ENCODE measurements at places on chromosomes 5 and 9.

DNA sequence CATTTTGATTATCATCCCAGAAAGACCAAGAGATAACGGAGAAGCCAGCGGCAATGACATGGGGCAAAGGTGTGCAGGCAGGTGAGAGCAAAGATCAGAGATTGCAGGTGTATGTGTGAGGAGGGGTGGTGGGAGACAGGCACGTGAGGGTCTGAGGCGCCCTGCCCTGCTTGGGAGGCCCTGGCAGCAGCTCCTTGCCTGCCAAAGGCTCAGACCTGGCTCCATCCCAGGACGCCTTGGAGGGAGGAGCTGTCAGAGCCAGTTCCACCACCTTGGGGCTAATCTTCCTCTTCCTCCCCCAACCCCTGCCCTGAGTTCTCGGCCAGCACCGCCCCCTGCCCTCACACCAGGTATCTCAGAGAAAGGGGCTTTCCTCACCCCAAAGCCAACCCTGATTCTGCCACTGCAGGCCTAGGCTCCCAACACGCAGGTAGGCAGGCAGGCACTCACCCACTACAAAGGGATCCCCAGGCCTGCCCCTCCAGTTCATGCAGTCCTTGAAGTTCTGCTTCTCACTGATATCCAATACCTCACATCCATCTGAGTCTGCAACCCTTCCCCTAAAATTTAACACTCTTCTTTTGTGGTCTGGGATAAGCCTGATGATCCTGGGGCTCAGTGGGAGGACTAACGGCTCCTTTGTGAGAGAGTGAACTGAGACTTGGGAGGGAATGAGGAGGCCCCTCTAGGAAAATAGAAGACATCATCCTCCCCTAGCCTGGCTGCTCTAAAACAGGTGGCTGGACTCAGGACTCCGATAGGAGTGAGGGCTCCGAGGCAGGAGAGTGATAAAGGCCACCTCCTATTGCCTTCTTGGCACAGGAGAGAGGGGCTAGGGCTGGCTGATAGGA lies 1.8 kb downstream of the AQP3 start:
- DNase-seq: no peak

GRCh38 chr5:169300468-169301385 lies at the start of gene SLIT3:
Gene SLIT3 (minus strand): TSS chr5:169301139. CDS start chr5:169300709, 430 bp downstream.
- no peak for DNase-seq

DNA sequence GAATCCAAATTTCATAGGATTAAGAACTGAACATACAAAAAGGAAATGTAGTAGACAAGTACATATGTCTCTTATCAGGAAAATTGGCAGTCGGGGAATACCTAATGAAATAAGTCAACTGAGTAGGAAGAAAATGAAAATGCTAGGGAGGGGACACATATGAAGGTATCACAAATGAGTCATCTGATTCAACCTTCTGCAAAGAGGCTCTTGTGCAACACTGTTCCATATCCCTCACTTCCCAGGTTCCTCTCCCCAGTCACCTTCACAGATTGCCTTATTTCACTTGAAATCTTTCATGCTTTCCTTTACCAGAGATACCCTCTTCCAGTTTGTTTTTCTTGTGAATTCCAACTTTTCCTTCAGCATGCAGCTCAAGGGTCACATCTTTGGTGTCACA lies 139.0 kb downstream of the RFX3 start:
- no peak for DNase-seq

DNA sequence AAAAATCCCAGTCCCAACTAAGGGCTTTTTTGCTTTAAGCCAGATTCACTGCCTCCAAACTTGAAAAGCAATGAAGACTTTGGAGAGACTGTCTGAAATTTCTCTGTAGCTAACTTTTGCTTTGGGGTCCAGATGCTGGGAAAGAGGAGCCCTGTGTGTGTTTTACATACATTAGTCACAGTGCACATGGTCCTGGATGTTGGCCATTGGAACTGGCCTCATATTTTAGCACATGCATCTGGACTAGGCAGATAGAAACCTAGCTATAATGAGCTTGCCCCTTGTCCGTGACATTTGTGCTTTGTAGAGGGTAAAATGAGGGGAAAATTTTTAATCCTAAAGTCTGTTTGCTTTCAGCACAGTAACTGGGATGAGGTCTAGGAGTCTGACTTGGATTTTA lies 421.7 kb downstream of the CDK5RAP2 start:
- no peak for DNase-seq

DNA sequence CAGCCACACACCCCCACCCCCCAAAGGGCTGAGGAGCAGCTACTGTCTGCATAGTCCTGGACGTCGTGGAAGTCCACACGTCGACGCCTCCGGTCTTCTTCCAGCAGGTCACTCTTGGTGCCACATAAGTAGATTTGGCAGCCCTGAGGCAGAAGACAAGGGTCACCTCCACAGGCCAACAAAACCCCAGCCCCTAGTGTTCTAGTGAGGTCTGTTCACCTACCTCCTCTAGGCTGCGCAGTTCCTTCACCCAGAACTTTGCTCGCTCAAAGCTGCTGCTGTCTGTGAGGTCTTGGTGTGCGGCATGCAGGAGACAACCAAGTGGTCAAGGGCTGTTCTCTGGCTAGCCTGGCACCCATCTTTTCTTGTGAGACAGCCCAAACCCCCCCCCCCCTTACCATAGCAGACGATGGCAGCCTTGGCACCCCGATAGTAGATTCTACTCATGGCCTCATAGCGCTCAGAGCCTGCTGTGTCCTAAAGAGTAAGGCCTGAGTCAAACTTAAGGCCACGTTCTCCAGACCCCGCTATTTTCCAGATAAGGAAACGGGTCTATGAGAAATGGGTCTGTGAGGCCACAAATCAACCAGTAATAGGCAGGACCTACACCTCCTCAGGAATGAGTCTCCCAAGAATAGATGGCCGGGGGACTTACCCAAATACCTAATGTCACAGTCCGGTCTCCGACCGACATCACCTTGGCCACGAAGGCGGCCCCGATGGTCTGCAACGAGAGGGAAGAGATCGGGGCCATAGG lies 987 bp downstream of the RAB24 start:
- DNase-seq: no peak

- no peak for DNase-seq
Measured at GRCh38 chr5:80206282-80206681, 49.6 kb downstream of the SERINC5 start.

DNA sequence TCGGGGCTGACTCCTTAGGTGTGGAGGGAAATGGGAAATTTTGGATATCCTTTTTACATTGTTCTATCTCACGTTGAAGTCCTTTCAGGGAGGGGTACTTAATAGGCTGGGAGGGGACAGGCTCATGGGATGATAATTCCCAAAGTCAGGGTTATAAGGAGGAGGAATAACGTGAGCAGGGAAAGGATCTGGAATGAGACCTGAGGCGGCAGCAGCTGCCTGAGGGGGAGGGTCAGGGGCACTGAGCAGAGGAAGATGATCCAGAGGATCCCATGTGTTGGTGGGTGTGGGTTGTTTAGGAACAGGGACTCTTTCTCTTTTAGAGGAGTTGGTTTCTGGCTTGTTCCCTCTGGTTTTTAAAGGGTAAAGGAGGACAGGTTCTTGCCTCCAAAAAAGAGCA lies 18.7 kb downstream of the IFT74 start:
- DNase-seq: no peak

DNA sequence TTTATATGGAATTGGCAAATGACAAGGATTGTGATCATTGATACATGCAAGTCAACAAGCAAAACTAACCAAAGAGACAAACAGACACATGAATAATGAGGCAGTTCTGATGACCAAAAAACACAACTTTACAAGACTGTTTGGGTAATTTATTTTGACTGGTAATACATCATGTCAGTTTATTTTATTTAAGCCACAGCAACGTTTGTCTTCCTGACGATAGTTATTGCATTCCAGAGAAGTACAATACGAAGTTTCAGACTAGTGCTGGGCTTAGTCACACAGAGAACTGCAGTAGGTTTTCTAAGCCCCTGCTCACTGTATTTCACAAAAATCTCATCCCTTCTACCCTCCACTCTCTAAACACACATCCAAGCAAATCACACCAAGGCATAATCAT lies 514.2 kb downstream of the RAB3C start:
- no peak for DNase-seq

DNA sequence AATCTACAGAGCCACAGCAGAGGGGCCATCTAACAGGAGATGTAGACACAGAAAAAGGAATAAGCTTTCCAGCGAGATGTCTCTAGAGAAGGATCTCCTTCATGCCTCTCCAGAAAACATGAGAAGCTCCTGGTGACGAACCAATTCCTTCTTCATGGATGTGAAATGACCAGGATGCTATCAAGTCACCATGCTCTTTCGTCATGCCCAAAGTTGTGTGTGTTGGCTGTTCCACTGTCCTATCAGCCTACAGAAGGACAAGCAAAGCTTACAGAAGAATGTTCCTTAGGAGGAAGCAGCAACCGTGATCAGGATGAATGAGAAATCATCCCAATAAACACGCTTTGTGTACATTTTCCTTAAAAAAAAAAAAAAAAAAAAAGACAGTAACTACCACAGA lies 54.4 kb downstream of the ALDH7A1 start:
- DNase-seq: no peak

DNA sequence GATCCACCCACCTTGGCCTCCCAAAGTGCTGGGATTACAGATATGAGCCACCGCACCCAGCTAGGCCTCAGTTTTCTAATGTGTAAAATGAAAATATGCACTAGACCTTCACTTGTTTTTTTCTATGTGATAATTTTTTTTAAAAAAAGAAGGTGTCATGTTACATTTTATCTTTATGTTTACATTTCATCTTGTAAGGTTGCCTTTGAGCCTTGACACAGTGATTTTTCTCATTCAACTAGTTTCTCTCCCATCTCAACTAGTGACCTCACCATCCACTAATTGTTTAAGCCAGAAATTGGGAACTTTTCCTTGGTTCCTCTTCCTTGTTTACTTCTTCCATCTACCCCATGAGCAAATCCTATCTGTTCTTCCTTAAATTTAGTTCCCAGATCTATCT lies 21.5 kb downstream of the TMC1 start:
- DNase-seq: no peak

- DNase-seq: no peak
Measured at GRCh38 chr9:130987738-130988399, 21.1 kb upstream of the LAMC3 start.

DNA sequence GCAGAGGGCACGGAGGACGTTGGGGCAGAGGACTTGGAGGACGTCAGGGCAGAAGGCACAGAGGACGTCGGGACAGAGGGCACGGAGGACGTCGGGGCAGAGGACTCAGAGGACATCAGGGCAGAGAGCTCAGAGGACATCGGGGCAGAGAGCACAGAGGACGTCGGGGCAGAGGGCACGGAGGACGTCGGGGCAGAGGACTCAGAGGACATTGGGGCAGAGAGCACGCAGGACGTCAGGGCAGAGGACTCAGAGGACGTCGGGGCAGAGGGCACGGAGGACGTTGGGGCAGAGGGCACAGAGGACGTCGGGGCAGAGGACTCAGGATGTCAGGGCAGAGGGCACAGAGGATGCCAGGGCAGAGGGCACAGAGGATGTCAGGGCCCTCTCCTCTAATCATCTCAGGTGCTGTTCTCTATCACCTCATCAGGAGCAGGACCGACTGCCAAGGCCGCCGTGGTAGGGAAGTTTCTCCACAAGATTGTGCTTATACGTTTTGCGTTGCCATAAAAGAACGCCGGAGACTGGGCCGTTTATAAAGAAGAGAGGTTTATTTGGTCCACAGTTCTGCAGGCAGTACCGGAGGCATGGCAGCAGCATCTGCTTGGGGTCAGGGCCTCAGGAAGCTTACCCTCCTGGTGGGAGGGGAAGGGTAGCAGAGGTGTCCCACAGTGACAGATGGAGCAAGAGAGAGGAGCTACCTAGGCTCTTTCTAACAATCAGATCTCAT lies 29.4 kb upstream of the ADAMTS2 start:
- DNase-seq: no peak

DNA sequence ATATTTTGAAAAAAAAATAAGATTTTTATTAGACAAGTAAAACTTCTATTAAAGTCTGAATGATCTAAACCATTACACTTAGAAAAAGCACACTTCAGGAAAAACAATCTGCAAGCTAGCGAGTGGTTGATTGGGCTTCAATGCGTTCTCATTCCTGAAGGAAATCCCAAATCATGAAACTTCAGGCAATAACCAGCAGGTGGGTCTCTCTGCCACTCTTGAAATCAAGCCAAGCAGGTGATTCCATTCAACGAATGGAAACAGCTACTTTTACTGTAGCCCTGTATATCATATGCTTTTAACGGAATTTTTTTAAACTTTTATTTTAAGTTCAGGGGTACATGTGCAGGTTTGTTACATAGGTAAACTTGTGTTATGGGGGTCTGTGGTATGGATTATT lies 234.5 kb upstream of the TRPM3 start:
- DNase-seq: no peak

- DNase-seq: no peak
Measured at GRCh38 chr5:43769571-43770355, 166.8 kb downstream of the NNT start.

DNA sequence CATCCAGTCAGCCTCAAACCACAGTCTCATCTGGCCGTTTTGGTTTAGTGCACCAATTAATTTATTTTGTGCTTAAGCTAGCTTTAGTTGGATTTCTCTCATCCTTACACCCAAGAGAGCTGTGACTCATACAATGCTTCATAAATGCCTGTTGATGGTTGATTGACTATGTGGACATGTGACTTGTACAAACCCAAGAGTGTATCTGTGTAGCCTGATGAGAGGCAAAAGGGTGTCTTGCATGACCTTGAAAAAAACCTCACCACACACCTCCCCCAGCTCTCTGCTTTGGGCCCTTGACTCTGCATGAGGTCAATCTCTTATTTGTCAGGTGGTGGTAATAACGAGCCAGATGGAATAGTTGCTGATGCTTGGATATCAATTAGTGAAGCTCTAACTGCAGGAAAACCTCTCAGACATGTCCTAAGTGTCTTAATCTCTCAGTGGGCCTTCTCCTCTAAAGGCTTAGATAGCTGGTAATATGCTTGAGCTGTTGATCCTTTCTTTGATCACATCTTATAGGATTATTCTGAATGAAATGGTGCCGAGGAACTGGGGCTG lies 10.6 kb upstream of the GLRA1 start:
- no peak for DNase-seq

- peak; percentile 39 for DNase-seq
Measured at GRCh38 chr5:146447734-146448380, 724 bp downstream of the TCERG1 start.

DNA sequence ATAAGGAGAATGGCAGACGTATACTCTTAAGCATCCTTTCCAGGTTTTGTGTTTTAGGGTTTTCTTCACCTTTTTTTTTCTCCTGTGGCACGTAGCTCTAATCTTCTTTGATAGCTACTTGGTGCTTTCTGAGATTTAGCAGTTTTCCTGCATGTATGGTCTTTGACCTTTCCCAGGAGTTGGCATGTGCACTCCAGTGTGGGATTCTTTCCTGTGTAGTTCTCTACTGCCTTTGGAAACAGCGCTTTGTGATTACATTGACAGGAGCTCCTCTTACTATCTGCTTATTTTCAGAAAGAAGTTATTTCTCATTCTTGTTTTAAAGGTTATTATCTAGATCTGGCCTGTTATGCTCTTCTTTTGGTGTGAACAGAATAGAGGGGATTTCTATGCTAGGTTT lies 65.5 kb downstream of the UNC13B start:
- no peak for DNase-seq
